Activated naive CD8-positive, alpha-beta T cell treated with anti-CD3 and anti-CD28 coated beads, Interleukin-2, amount 10 ng/mL, durations not matched to agents 7 days and 5 days (primary cell): ENCODE measurements at places on chromosomes 16 and 17.

DNA sequence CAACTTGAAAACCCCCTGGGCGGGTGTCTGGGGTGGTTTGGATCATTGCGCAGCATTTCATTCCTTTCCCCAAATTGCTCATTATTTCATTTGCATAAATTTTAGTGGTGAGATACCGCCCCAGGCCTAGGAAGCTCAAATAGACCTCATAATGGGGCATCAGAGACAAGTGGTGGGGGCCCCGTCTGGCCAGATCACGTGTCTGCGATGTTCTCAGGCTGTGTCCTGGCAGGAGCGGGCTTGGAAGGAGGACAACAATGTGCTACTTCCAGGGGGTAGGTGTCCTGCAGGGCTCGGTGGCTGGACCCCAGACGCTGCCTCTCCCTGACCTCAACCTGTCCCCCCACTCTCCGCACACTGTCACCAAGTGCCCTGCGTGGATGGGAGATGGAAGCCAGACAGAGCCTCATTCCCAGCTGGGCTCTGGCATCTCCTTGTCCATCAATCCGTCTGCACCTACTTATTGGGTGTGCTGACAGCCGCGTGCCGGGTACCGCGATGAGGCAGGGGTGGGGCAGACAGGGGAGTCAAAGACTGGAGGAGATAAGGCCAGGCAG, 116.9 kb downstream of the NTN1 start:
- no peak overlapping the region for H3K27ac ChIP-seq
- DNase-seq = no peak
- H3K4me3 ChIP-seq = no peak overlapping the region
- H3K4me1 ChIP-seq = no peaks in the 10 kb centered on the region
- peaks cover 4% of the 10 kb centered on the region for H3K27me3 ChIP-seq

- no peak overlapping the region for H3K4me3 ChIP-seq
- H3K27ac ChIP-seq = no peak overlapping the region
- no peaks in the 10 kb centered on the region for H3K4me1 ChIP-seq
- peaks cover 18% of the 10 kb centered on the region for H3K27me3 ChIP-seq
- no peak for DNase-seq
Observed at GRCh38 chr17:81164371-81165245, 699 bp upstream of the PVALEF start.

- no peak for DNase-seq
- H3K36me3 ChIP-seq = no peaks in the 10 kb centered on the region
- H3K27ac ChIP-seq = no peak overlapping the region
- H3K4me3 ChIP-seq = no peak overlapping the region
Observed at GRCh38 chr16:72764015-72764654, 283.8 kb downstream of the ZFHX3 start.

DNA sequence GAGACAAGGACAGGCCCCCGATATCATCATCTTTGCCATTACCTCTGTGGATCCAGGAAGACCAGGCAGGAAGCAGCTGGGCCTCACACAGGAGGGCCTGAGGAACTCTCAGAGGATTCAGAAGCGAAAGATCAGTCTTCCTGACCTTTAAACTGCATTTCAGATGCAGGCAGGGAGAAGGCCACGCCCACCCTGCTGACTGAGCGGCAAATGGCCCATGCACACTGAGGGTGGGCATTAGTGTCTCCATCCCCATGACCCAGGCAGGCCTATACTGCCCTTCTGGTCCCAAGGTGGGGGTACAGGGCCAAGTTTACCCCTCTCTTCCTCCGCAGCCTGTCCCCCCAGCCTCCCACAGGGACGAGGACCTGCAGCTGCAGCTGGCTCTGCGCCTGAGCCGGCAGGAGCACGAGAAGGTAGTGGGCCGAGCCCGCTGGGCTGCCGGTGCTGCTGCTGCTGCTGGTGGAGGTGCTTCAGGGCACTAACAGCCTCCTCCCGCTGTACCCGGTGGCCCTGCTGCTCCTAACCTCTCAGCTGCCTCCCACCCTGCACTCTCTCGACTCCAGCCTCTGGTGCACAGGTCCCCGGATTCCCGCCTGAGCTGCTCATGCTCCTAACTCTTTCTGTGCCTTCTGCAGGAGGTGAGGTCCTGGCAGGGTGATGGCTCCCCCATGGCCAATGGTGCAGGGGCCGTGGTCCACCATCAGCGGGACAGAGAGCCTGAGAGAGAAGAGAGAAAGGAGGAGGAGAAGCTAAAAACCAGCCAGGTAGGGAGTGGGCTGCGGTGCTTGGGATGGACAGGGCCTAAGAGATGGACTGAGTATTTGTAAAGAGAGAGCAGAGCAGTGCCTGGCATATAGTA, 6.2 kb downstream of the EPN3 start:
- H3K4me3 ChIP-seq = no peak overlapping the region
- DNase-seq = no peak
- H3K4me1 ChIP-seq = peaks cover 13% of the 10 kb centered on the region
- H3K27ac ChIP-seq = no peak overlapping the region

GRCh38 chr17:68908045-68908444, 47.1 kb downstream of the ABCA8 start:
- no peak overlapping the region for H3K4me3 ChIP-seq
- H3K27me3 ChIP-seq = peaks cover 2% of the 10 kb centered on the region
- no peaks in the 10 kb centered on the region for H3K4me1 ChIP-seq
- H3K27ac ChIP-seq = no peak overlapping the region
- DNase-seq = no peak

DNA sequence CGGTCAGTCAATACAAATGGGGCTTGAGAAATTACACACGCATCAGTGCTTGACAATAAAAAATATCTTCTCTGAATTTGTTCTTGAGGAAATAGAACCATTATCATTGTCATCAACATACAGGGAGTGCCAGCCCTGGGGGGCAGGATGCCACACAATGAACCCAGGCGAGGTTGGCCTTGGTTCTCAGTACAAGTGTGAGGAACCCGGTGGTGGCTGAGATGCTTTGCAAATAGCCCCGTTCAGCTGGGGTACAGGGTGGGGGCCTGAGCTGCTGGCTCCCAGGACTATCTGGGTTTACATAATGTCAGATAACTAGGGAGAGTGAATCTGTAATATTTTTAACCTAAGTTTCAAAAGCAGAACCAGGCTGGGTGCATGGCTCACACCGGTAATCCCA, 112.8 kb upstream of the CDC42EP4 start:
- H3K4me1 ChIP-seq = peaks cover 3% of the 10 kb centered on the region
- no peaks in the 10 kb centered on the region for H3K27me3 ChIP-seq
- peaks cover 9% of the 10 kb centered on the region for H3K36me3 ChIP-seq
- no peak overlapping the region for H3K27ac ChIP-seq
- H3K4me3 ChIP-seq = no peak overlapping the region

DNA sequence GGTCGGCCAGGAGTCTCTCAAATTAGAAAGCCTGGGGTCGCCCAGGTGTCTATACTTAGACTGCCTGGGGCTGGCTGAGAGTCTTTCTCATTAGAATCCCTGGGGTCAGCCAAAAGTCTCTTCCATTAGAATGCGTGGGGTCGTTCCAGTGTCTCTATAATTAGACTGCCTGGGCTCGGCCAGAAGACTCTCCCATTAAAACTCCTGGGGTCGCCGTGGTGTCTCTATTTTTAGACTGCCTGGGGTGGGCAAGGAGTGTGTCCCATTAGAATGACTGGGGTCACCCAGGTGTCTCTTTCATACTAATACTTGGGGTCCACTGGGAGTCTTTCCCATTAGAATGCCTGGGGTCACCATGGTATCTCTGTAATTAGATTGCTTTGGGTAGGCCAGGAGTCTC, 2227.7 kb downstream of the TP53TG3F start:
- no peaks in the 10 kb centered on the region for H3K36me3 ChIP-seq
- no peaks in the 10 kb centered on the region for H3K4me1 ChIP-seq
- H3K27ac ChIP-seq = no peak overlapping the region
- no peak for DNase-seq
- H3K4me3 ChIP-seq = no peak overlapping the region

GRCh38 chr16:2767891-2768290, 9.2 kb downstream of the ELOB start:
- H3K4me3 ChIP-seq = no peak overlapping the region
- H3K4me1 ChIP-seq = no peaks in the 10 kb centered on the region
- H3K36me3 ChIP-seq = peaks cover 38% of the 10 kb centered on the region
- no peaks in the 10 kb centered on the region for H3K27me3 ChIP-seq

- DNase-seq = no peak
- H3K4me3 ChIP-seq = no peak overlapping the region
- peaks cover 30% of the 10 kb centered on the region for H3K4me1 ChIP-seq
- peaks cover 15% of the 10 kb centered on the region for H3K36me3 ChIP-seq
Observed at GRCh38 chr17:1365445-1366039, 34.5 kb downstream of the YWHAE start.
